ENCODE measurements at places on chromosomes 4 and X.

DNA sequence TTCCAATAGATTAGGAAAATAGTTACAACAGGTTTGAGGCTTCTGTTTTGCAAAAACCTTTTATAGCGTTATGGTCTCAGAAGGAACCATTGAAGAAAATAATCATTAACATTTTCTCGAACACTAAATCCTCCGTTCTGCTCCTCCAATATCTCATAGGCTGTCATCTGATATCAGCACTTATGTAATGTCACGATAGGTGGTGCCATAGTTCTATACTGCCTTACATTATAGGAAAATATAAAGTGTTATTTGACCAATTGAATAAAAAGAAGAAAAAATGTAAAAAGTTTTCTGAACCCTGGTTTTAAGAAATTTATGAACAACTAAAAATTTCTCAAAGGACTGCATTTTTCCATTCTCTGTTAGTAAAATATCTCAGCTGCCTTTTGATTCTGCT is 291.4 kb downstream of the RPA4 start:
- no peak overlapping the region for H3K4me3 ChIP-seq
- no peaks in the 10 kb centered on the region for H3K27me3 ChIP-seq
- H3K36me3 ChIP-seq = no peaks in the 10 kb centered on the region
- no peak for DNase-seq
- no peaks in the 10 kb centered on the region for H3K4me1 ChIP-seq
- no peak overlapping the region for H3K27ac ChIP-seq

DNA sequence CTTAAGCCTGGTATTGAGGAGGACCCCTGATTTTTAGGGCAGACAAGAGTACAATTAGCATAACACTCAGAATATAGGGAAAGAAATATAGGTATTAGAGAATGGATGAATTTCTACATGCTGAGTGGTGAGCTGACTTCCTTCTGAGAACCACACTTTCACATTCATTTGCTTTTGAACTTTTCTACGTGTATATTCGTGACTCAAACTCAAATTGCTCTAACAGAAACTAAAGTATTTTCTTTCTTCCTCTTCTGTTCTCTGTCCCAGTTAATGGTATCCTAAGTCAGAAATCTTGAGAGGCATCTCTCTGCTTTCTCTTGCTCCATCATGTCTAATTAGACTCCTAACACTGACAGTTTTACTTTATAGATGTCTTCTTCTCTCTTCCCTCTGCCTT is 103.2 kb upstream of the CITED1 start:
- H3K4me3 ChIP-seq = no peak overlapping the region
- no peaks in the 10 kb centered on the region for H3K4me1 ChIP-seq
- no peak for DNase-seq
- no peaks in the 10 kb centered on the region for H3K27me3 ChIP-seq
- H3K36me3 ChIP-seq = no peaks in the 10 kb centered on the region

- no peak overlapping the region for H3K27ac ChIP-seq
- H3K36me3 ChIP-seq = peaks cover 9% of the 10 kb centered on the region
- no peak for DNase-seq
- no peaks in the 10 kb centered on the region for H3K4me1 ChIP-seq
Measured at GRCh38 chr4:121842862-121843261, 19.2 kb upstream of the CCNA2 start.

DNA sequence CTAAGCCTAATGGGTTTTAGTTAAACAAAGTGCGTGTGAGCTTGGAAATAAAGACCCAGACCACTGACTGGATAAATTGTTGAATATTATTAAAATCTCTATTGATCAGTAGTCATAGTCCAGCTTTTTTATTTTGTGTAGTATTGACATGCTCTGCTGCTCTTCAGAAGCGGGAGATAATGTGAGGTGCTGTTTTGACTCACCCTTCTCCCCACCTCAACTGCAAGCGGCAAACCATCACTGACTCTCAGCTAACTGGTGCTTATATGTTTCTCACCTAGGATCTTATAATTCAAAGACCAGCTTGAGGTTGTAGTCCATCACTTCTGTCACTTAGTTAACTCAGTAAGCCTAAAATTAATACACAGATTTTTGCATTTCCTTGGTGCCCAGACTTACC is 72.2 kb downstream of the COMMD8 start:
- H3K36me3 ChIP-seq = no peaks in the 10 kb centered on the region
- no peaks in the 10 kb centered on the region for H3K27me3 ChIP-seq
- DNase-seq = no peak
- no peak overlapping the region for H3K27ac ChIP-seq

- DNase-seq = no peak
- no peak overlapping the region for H3K27ac ChIP-seq
- no peak overlapping the region for H3K4me3 ChIP-seq
- H3K4me1 ChIP-seq = peaks cover 17% of the 10 kb centered on the region
Measured at GRCh38 chr4:123651066-123651465, 254.5 kb downstream of the SPRY1 start.

- H3K4me1 ChIP-seq = no peaks in the 10 kb centered on the region
- no peak overlapping the region for H3K4me3 ChIP-seq
- no peaks in the 10 kb centered on the region for H3K27me3 ChIP-seq
- peak; percentile 7 for DNase-seq
Measured at GRCh38 chrX:140733766-140734342, 24.3 kb downstream of the LINC00632 start.

DNA sequence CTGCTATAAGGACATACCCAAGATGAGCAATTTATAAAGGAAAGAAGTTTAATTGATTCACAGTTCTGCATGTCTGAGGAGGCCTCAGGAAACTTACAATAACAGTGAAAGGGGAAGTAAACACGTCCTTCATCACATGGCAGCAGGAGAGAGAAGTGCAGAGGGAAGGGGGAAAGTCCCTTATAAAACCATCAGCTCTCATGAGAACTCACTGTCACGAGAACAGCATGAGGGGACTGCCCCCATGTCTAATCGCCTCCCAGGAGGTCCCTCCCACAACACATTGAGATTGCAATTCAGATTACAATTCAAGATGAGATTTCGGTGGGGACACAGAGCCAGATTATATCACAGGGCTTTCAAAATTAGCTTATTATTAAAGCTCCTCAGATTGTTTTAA is 209.5 kb upstream of the PPP3CA start:
- peak overlapping the region; percentile 26 for H3K27ac ChIP-seq
- no peaks in the 10 kb centered on the region for H3K4me1 ChIP-seq
- no peaks in the 10 kb centered on the region for H3K36me3 ChIP-seq
- no peaks in the 10 kb centered on the region for H3K27me3 ChIP-seq
- peak; percentile 70 for DNase-seq

- H3K36me3 ChIP-seq = no peaks in the 10 kb centered on the region
- H3K4me1 ChIP-seq = no peaks in the 10 kb centered on the region
- no peak overlapping the region for H3K27ac ChIP-seq
- no peaks in the 10 kb centered on the region for H3K27me3 ChIP-seq
Measured at GRCh38 chr4:148883435-148883834, 441.2 kb upstream of the NR3C2 start.

DNA sequence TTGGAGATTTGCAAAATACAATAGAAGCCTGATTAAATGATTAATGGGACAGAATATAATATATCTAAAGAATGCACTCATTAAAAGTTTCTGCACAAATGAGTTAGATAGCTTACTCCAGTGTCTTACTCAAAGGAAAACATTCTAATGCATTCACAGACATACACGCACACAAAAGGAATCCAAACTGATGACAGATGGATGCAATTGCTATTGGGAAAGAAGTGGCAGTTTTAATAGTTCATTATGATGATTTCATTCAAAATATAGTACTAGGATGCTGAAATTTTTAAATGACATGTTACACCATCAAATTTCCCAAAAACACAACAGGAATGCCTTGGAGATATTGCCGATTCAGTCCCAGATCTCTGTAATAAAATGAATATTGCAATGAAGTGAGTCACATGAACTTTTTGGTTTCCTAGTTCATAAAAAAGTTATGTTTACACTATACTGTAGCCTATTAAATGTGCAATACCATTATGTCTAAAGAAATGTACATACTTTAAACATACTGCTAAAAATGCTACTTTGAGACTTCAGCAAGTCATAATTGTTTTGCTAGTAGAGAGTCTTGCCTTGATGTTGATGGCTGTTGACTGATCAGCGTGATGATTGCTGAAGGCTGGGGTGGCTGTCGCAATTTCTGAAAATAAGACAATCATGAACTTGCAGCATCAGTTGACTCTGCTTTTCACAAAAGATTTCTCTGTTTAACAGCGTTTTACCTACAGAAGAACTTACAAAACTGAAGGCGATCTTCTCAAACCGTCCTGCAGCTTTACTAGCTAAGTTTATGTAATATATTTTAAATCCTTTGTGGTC is 45.6 kb downstream of the BBS12 start:
- no peaks in the 10 kb centered on the region for H3K36me3 ChIP-seq
- no peak for DNase-seq
- no peak overlapping the region for H3K27ac ChIP-seq

DNA sequence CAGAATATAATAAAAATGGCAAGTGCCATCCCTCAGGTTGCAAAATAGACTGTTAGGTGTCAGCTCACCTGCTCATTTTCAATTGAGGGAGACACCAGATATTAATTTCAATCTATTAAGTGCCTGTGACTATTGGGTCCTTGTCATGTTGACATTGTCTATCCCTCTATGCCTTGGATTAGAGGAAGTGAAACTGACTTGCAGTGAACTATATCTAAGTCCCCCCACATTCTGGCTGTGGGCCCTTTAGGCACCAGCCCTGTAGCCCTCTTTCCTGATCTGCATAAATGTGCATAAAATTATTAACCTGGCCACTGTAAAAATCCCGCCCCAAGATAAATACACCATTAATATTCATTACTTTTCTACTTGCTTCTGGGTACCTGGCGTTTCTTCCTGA is 293.0 kb upstream of the CLNK start:
- DNase-seq = peak; percentile 73
- peaks cover 24% of the 10 kb centered on the region for H3K4me1 ChIP-seq
- no peak overlapping the region for H3K4me3 ChIP-seq
- H3K36me3 ChIP-seq = no peaks in the 10 kb centered on the region

DNA sequence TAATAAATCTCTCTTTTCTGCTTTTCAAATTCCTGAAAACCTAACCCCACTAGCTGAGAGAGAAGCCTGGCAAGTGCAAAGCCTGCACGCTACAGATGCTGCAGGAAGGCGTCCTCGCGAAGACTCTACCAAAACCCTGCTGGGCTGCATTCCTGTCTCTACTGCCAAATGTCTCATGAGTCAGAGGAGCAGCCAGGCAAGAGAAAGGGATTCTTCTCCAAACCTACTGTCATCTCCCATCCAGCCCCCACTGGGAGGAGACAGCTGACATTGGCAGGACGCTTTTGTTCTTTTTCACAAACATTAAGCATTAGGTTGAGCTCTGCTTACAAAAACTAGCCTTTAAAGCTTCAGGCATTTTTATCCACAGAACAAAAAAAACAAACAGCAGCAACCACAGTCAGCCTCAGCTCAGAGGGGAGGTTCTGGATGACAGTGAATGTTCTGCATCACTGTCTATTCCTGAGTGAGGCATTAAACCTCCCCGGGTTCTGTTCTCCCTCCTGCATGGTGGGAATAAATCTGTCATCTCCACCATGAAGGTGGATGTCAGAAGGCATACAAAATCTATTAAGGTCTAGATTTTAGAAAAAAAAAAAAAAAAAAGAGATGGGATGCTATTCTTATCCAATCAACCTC is 18.0 kb downstream of the CRMP1 start:
- no peak overlapping the region for H3K4me3 ChIP-seq
- H3K36me3 ChIP-seq = no peaks in the 10 kb centered on the region
- DNase-seq = no peak
- peaks cover 12% of the 10 kb centered on the region for H3K4me1 ChIP-seq
- no peak overlapping the region for H3K27ac ChIP-seq

- peaks cover 9% of the 10 kb centered on the region for H3K36me3 ChIP-seq
- no peaks in the 10 kb centered on the region for H3K4me1 ChIP-seq
- H3K4me3 ChIP-seq = no peak overlapping the region
- H3K27me3 ChIP-seq = no peaks in the 10 kb centered on the region
Measured at GRCh38 chrX:136030303-136031191, 45.3 kb downstream of the SLC9A6 start.

DNA sequence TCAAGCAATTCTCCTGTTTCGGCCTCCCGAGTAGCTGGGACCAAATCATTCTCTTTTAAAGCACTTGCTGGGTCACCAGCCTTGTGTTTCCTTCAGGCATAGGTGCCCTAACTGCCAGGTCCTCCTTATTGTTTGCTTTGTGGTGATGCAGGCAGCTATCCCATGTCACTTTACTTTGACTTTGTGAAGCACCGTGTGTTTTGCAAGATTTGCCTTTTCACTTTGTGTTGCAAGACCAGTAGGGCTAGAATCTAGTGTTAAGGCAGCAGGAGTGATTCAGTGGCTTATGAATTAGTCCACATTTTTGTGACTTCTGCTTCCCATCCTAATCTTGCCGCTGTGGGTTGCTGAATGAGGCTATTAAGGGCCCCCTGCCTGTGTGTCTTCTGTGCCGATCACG is 20.2 kb downstream of the SYAP1 start:
- no peak for DNase-seq
- H3K4me3 ChIP-seq = no peak overlapping the region
- no peaks in the 10 kb centered on the region for H3K4me1 ChIP-seq
- no peaks in the 10 kb centered on the region for H3K27me3 ChIP-seq
- no peak overlapping the region for H3K27ac ChIP-seq
- peaks cover 2% of the 10 kb centered on the region for H3K36me3 ChIP-seq

GRCh38 chr4:17599826-17600225 is 14.6 kb upstream of the MED28 start:
- peaks cover 55% of the 10 kb centered on the region for H3K36me3 ChIP-seq
- no peak overlapping the region for H3K4me3 ChIP-seq

DNA sequence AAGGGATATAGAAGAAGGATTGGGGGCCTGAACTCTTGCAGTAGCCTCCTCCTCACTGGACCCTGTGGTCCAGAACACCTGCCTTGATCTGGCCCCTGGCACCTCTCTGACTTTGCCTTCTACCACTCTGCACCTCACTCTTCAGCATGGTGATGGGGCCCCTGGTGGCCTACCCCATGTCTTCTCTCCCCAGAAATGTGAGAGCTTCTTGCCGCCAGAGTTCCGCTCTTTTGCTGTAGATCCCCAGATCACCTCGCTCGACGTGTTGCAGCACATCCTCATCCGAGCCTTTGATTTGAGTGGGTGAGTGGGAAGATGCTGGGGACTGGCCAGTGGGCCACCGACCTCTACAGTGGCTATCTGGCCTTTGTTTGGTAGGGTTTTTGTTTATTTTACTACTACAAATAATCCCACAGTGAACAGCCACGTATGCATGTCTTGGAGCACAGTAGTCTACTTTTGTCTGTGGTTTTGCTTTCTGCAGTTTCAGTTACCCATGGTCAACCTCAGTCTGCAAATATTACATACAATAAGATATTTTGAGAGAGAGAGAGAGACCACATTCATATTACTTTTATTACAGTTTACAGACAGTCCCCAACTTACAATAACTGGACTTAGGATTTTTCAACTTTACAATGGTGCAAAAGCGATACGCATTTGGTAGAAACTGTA is 1.8 kb downstream of the TBC1D25 start:
- no peaks in the 10 kb centered on the region for H3K27me3 ChIP-seq
- no peaks in the 10 kb centered on the region for H3K36me3 ChIP-seq
- peak overlapping the region; percentile 97 for H3K27ac ChIP-seq
- DNase-seq = no peak
- H3K4me3 ChIP-seq = no peak overlapping the region

DNA sequence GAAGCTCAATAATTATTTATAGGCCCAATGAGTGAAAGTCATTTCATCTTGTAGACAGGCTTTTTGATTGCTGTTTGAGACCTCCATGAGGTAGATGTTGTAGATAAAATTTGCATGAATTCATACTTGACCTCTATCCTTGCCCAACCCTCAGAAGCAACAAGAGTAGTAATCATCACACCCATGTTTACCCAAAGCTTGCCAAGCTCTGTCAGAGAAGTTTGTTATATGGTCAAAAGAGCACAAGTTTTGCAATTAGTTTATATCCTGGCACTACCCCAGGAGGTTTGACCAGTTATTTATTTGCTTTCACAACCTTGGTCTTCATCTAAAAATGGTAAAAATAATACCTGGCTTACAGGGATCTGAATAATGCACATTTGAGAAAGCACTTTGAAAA is 20.7 kb downstream of the ADH7 start:
- no peak overlapping the region for H3K27ac ChIP-seq
- DNase-seq = no peak
- H3K4me3 ChIP-seq = no peak overlapping the region
- no peaks in the 10 kb centered on the region for H3K36me3 ChIP-seq

Measured in B cell (primary cell).